ENCODE measurements at places on chromosomes 16 and 17.

DNA sequence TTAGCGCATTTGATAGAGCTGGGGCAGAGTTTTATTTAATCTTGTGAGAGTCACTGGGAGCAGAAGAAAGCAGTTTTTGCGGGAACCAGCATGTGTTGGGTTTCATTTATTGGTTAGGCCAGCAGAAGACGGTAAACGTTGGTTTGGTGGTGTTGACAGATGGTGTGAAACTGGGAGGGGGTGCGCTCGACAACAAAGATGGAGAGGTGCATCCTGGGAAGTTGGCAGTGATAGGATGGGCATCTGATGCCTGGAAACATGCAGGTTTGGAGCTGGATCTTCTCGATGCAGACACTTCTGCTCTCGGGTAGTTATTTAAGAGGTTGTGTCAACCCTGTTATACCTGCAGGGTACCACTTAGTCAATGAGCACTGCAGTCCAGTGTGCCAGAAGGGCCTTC lies 24.9 kb upstream of the CLEC18A start:
- no peak for DNase-seq

DNA sequence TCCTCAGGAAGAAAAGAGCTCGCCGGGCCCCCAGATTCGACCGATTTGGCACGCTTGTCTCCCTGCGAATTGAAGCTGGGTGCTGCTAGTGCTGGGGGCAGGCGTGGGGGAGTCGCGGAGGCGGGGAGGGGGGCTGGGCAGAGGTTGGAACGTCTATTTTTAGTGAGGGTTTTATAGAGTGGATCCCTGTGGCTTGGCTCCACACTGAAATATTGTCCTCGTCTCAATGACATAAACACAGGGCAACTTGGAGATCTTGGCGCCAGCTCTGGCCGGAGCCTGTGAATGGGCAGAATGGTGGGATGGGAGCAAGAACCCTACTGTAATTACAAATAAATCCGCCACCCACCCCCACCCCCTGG lies 15.7 kb upstream of the NOG start:
- DNase-seq, result no peak

GRCh38 chr17:2712300-2713043 lies 908 bp upstream of the CLUH start:
- no peak for DNase-seq

GRCh38 chr17:8674344-8675305 lies 44.1 kb upstream of the MYH10 start:
- no peak for DNase-seq

GRCh38 chr17:71613996-71614395 lies 506.8 kb upstream of the SOX9 start:
- DNase-seq, result no peak

GRCh38 chr16:85393674-85394451 lies 219.3 kb upstream of the GSE1 start:
- no peak for DNase-seq

- no peak for DNase-seq
Measured at GRCh38 chr16:9134306-9134705, 42.9 kb downstream of the HAPSTR1 start.

DNA sequence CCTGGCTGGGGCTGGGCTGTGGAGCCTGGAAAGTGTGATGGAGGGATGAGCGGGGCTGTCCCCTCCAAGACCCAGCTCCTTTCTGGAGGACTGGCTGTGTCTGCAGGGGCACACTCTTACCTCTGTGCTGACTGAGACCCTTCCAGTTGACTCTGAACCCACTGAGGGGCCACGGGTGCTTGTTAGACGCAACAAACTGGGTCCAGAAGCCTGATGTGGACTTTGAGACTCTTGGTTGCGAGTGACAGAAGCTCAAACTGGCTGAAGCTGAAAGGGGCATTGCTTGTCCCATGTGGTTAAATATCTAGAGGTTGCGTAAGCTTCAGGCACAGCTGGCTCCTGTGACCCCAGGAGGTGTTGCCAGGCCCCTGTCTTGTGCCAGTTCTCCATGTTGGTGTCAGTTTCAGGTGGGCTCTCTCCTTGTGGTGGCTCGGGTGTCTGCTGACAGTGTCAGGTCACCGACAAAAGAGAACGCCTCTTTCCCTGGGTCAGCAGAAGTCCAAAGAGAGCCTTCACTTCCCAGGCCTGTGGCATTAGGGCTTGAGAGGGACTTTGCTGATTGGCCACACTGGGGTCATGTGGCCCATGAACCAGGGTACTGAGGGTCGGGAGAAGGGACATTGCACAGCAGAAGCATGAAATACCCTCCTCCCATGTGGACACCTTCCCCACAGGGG lies 16.7 kb downstream of the ADCY7 start:
- DNase-seq, result no peak

- DNase-seq, result no peak
Measured at GRCh38 chr17:72267601-72268000, 146.8 kb downstream of the SOX9 start.

DNA sequence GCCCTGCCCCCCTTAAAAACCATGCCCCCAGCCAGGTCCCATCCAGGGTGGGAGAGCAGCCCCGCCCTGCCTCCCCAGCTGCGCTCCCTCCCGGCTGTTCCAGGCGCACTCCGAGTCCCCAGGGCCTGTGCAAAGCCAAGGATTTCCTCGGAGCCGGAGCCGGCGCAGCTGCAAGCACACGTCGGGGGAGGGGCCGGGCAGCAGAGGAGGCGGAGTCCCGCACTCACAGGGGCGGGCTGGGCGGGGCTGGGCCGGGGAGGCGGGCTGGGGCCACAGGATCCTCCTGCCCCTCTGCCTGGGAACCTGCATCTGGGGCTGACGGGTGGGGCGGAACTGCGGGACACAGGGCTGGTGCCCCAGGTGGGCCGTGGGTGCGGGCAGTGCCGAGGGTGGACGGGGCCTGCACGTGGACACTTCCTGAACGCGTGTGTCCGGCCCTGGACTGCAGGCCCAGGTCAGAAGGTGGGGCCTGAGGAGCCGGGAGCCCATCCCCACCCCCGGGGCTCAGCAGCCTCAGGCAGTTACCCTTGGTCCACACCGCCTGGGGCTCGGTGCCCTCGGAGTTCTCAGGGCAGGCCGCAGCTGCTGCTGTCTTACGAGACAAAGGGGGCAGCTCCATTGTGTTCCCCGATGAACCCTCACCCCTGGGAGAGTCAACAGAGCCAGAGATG lies 24.0 kb upstream of the SSTR5 start:
- DNase-seq, result no peak

- DNase-seq, result no peak
Measured at GRCh38 chr16:3612510-3613466, 1.4 kb upstream of the SLX4 start.

- DNase-seq, result peak; percentile 13
Measured at GRCh38 chr17:68853036-68853435, 102.2 kb downstream of the ABCA8 start.

GRCh38 chr16:50272687-50273381 lies 6.5 kb downstream of the ADCY7 start:
- DNase-seq, result no peak

DNA sequence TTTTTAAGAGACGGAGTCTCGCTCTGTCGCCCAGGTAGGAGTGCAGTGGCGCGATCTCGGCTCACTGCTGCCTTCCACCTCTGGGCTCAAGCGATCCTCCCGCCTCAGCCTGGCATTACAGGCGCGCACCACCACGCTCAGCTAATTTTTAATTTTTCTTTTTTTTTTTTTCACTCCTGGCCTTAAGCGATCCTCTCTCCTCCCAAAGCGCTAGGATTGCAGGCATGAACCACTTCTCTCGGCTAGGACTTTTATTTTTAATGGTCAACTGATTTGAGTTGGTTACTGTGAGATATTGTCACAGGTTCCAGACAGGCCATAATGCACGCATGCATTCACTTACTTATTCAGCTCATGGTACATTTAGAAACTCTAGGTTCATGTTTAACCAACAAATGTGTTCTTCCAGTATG lies 888 bp downstream of the PIGW start:
- no peak for DNase-seq

GRCh38 chr17:21296097-21297025 lies 11.8 kb downstream of the MAP2K3 start:
- DNase-seq, result no peak

DNA sequence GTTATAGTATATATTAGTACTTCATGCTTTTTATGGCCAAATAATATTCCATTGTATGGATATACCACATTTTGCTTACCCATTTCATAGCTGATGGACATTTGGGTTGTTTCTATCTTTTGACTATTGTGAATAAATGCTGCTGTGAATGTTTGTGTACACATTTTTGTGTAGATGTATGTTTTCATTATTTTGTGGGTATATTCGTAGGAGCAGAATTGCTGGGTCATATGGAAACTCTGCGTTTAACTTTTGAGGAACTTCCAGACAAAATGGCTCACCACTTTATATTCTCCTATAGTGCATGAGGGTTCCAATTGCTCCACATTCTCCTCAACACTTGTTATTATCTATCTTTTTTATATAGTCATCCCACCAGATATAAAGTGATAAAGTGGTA lies 88.6 kb downstream of the CCT6B start:
- DNase-seq, result no peak

GRCh38 chr17:49703557-49704277 lies 4.0 kb downstream of the SLC35B1 start:
- DNase-seq, result no peak

GRCh38 chr16:7449306-7449705 lies 116.7 kb downstream of the RBFOX1 start:
- no peak for DNase-seq

- DNase-seq, result no peak
Measured at GRCh38 chr17:73633736-73634135, 10.5 kb downstream of the SDK2 start.

DNA sequence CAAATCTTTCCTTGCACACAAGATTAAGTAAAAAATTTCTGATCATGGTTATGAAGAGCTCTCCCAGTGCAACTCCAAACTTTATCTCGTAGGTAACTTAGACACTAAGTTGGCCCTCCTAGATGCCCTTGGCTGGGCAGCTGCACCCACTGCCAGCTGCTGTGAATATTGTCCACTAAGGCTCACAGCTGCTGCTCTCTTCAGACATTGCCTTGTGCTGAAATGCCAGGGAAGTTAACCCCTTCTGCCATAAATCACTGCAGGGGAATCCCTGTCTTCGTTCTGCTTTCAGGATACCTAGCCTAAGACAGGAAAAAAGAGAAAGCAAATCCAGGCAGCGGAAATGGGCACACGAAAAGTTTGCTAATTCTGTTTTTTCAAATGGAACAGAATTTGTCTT lies 106.4 kb downstream of the IRX5 start:
- DNase-seq, result no peak

- no peak for DNase-seq
Measured at GRCh38 chr17:6923385-6923784, 72.5 kb upstream of the ALOX12 start.

- peak; percentile 22 for DNase-seq
Measured at GRCh38 chr16:4298761-4299522, 16.9 kb upstream of the GLIS2 start.

DNA sequence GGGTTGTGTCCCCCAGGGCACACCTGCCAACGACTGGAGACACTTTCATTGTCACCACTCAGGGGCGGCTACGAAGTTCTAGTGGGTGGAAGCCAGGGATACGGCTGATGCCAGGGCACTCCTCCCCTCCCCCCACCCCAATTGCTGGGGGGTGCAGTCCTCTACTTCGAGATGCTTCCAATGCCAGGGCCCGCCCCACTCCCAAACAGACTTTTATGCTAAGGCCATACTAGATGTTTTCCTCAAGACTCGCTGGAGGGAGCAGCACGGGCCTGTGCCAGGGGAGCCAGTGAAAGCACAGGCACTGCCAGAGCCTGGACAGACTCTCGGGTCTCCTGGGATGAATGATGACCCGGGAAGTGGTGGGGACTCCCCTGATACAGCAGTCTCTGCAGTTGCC lies 178.0 kb downstream of the CPPED1 start:
- no peak for DNase-seq
